ENCODE measurements at places on chromosomes 16 and 17.

- DNase-seq, result peak; percentile 66
Observed at GRCh38 chr17:41496803-41497484, 7.2 kb upstream of the KRT36 start.

DNA sequence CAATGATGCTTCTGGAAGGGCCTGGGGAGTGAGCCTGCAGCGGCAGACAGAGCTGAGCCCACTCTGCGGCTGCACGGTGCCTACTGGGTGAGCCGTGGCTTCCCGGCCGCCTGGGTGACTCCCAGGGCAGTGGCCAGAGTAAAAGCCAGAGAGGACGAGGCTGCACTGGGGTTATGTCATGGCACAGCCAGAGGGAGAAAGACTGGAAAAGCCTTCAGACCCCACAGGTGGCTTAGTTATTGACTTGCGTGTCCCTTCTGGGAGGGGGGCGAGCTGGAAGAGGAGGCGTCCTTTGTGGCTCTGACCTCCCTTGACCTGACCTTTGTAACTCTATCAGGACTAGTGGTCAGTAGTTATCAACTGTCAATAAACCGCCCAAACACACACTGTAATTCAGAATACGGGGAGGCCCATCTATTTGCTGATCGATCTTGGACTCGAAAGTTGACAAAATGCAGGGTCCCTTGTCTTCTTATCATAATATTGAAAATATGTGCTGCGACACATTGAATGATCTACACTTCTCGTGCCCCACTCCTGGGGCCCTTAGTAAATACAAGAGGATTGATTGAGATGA is 385.9 kb upstream of the ZFHX3 start:
- peak; percentile 22 for DNase-seq

GRCh38 chr17:51721730-51722129 is 436.8 kb downstream of the CA10 start:
- DNase-seq, result no peak

GRCh38 chr16:10754941-10755340 is 11.3 kb downstream of the NUBP1 start:
- DNase-seq, result no peak

GRCh38 chr16:87057951-87058560 is 259.1 kb downstream of the C16orf95 start:
- DNase-seq, result no peak

DNA sequence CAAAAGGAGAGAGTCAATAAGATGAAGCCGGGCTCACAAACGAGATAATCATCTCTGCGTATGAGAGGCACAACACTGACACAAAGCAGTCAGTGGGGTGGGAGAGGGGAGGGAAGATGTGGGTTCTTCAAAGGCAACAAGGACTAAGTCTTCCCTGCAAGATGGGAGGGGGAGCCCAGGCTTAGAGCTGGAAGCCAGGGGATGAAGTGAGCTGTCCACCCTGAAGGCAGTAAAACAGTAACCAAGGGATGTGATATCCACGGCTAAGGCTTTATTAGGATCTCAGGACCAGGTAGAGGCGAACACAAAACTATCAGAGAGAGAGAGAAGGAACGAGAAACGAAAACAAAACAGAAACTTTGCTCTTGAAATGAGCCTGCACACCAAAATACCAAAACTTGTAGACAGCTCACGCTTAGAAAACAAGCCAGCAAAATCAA is 115.9 kb downstream of the DYNLRB2 start:
- no peak for DNase-seq

GRCh38 chr17:83199500-83200201 is 120.2 kb downstream of the METRNL start:
- DNase-seq, result peak; percentile 65

- no peak for DNase-seq
Observed at GRCh38 chr16:81879625-81880024, 100.5 kb downstream of the PLCG2 start.

GRCh38 chr17:81991684-81992305 is 14.4 kb downstream of the ASPSCR1 start:
- DNase-seq, result peak; percentile 91

- no peak for DNase-seq
Observed at GRCh38 chr17:66625311-66625767, 209.6 kb upstream of the CACNG5 start.

DNA sequence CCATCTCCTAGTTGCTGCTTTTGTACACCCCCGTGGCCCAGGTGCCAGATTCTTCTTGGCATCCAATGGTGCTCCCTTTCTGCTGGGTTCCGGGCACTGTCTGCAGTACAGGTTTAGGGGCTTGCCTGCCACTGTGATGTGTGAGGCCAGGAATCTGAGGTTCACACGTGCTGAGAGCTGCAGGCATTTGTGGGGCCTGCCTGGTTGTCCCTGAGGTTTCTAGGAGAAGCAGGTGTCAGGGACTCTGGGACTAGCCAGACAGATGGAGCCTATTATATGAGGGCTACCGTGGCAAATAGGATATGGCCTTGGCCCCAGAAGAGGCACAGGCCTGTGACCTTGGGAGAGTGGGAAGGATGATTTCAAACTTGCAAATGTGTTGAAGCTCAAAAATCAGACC is 29.3 kb downstream of the NDEL1 start:
- DNase-seq, result no peak

- DNase-seq, result no peak
Observed at GRCh38 chr17:46978489-46979146, 435 bp downstream of the RPRML start.

GRCh38 chr17:921161-921560 is 58.4 kb downstream of the NXN start:
- DNase-seq, result no peak

DNA sequence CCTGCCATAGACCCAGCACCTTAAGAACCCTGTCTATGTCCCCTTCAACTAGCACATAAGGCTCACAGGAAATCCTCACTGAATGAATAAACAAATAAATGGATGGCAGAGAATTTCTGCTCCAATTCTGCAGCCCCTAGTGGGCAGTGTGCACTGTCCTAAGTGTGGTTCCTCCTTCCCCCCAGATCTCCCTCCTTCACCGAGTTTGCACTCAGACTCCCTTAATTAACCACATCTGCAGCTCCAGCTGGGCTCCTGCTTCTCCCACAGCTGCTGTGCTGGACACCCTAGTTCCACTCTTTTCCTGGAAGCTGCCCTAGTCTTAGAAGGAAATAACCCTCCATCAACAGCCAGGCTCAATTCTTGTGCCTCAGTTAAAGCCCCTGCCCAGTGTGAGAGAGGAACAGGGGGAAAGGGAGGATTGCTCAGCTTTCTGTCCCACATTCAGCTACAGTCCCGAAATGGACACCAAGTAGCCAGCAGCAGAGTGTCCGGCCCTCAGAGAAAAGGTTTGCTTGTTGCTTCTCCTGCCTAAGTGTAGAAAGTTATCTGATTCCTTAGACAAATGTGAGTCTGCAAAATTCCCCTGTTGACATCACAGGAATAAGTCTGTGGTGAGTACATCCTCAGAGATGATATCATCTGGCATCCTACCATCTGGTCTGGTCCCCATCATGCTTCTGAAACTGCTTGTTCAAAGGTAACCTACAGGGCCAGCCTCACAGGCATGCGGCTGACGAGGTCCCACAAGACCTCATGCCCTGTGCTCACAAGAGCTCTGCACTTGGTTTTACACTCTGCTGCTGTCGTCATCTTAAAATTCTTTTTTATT is 12.3 kb downstream of the LRRC3C start:
- DNase-seq, result peak; percentile 81

GRCh38 chr16:54193665-54194333 is 92.8 kb downstream of the IRX3 start:
- DNase-seq, result peak; percentile 85

GRCh38 chr16:30882429-30883310 is 11.2 kb downstream of the BCL7C start:
- DNase-seq, result no peak

- DNase-seq, result no peak
Observed at GRCh38 chr17:35617505-35617904, 30.4 kb downstream of the AP2B1 start.

DNA sequence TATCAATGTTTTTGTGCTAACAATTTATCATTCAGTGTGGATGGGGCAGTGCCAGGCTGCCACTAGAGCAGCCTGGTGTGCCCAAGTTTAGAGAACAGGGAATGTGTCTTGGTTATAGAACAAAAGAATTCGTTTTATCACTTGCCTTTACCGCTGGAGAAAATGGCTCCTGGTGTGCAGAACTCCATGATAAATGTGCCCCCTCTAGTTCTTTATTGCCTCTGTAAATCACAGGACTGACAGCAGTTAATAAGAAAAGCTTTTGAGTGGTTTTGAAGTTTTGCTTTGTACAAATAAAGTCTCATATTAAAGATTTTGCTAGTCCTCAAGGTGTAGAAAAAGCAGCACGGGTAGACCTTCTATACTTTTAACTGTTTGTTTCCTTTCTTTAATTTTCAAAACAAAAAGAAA is 28.2 kb upstream of the PSMD7 start:
- DNase-seq, result no peak

DNA sequence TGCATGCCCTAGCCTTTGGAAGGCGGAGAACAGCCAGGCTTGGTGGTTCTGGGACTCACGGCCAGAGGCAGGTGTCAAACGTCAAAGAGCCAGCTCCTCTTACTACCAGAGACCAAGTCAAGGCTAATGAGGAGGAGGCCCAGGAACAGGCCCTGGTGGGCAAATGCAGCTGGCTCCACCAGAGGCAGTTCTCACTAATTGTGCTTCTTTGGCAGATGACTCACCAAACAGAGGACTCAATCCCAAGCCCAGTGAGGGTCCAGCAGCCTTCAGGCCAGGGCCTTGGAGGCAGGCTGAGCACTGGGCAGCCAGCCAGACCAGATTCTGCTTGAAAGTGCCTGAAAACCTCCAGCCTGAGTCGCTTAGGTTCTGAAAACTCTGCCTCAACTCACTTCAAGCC is 336.5 kb upstream of the CDH5 start:
- DNase-seq, result no peak

- DNase-seq, result no peak
Observed at GRCh38 chr16:9048302-9048700, 43.1 kb upstream of the HAPSTR1 start.

DNA sequence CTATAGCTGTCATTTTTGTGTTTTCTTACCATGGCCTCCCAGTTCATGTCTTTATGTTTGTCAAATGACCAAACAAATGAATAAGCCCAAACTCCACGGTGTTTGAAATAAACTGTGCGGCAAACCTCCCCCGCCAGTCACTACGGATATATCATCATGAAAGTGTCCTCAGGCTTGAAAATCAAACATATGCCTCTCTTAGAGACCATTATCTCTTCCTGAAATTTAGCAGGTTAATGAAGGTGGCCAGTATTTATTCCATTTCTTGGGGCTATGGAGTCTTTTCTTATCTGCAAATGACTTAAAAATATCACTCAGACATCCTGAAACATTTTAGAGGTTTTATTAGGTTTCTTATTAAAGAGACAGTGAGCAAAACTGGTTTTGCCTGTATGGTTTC is 610.3 kb upstream of the CDH5 start:
- no peak for DNase-seq

- DNase-seq, result peak; percentile 41
Observed at GRCh38 chr17:67434061-67434525, 57.0 kb downstream of the PITPNC1 start.

DNA sequence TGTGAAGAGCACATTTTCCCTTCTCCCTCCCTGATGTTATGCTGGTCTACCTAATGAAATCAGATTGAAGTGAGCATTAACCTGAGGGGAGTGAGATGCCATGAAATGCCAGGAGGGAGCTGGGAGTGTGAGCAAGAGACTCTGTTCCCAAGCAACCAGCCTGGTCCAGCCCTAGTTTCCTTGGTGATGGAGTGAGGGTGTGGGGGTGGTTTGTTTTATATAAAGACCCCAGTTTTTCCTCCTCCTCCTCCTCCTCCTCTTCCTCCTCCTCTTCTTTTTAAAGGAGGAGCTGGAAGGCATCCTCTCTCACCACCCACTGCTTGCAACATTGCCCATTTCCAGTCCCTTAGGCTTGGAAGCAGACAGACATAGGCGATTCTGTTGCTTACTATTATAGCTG is 97.1 kb downstream of the DNAH3 start:
- DNase-seq, result no peak

- DNase-seq, result no peak
Observed at GRCh38 chr17:72343911-72344310, 223.1 kb downstream of the SOX9 start.

DNA sequence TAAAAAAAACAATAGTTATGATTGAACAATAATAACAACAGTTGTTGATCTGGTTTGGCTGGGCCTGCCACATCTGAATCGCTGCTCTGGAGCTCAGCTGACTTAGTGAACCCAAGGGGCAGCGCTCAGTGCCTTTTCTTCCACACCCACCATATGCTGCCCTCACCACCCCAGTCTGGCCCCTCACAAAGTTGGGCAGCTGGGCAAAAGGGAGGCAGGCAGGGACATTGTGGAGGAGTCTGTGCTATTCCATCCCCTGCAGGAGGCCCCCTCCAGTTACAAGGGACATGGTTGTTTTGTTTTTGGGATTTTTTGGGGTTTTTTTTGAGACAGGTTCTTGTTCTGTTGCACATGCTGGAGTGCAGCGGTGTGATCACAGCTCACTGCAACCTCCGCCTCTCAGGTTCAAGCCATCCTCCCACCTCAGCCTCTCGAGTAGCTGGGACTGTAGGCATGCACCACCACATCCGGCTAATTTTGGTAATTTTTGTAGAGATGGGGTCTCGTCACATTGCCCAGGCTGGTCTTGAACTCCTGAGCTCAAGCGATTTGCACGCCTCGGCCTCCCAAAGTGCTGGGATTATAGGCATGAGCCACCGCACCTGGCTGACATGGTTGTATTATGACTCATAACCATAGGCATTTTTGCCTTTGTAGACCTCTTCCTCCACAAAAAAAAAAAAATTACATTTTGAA is 8.6 kb upstream of the PECAM1 start:
- no peak for DNase-seq

GRCh38 chr16:72256398-72257066 is 84.6 kb upstream of the PMFBP1 start:
- DNase-seq, result no peak

GRCh38 chr16:73196670-73197069 is 148.7 kb upstream of the ZFHX3 start:
- DNase-seq, result peak; percentile 56

GRCh38 chr16:67543036-67543435 is 14.4 kb downstream of the RIPOR1 start:
- no peak for DNase-seq

GRCh38 chr17:42202696-42203095 is 8.4 kb upstream of the GHDC start:
- DNase-seq, result no peak

DNA sequence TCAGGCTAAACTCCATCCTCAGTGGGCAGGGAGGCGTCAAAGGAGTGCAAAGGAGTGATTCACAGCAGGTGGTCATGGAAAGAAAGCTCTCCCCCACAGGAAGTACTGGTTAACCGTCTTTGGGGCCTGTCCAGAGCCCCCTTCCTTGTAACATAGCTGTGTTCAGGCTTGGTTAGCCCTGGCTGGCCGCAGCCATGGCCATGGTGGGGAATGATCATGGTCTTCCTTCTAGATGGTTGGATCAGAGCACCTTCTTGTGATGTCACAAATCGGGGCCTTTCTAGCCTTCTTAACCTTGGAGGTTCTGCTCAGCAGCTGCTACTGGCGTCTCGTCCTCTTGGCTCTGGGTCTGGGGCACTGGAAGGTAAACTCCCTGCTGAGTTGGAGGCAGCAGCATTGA is 15.8 kb downstream of the NKD1 start:
- DNase-seq, result no peak

- peak; percentile 63 for DNase-seq
Observed at GRCh38 chr16:27795992-27796614, 246.2 kb downstream of the KATNIP start.

Measured in femur (tissue), 1 donor.